ENCODE measurements at places on chromosomes 4 and X.

DNA sequence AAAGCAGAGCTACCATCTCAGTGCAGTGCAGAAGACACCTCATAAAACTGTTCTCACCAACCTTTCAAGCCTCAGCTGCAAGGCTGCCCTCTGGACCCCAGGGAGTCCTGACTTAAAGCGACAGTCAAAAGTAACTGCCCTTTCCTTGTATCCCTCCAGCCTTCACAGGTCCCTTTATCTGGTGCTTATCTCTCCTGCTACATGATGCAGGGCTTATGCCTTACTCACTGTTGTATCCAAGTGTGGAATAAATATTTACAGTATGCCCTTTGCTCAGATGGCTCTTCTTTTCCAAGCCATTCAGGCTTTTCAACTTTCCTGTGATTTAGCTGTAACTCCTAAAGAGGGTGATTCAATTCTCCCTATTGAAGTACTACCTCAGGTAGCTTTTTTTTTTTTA lies 92.6 kb downstream of the KDR start:
- no peak for DNase-seq

DNA sequence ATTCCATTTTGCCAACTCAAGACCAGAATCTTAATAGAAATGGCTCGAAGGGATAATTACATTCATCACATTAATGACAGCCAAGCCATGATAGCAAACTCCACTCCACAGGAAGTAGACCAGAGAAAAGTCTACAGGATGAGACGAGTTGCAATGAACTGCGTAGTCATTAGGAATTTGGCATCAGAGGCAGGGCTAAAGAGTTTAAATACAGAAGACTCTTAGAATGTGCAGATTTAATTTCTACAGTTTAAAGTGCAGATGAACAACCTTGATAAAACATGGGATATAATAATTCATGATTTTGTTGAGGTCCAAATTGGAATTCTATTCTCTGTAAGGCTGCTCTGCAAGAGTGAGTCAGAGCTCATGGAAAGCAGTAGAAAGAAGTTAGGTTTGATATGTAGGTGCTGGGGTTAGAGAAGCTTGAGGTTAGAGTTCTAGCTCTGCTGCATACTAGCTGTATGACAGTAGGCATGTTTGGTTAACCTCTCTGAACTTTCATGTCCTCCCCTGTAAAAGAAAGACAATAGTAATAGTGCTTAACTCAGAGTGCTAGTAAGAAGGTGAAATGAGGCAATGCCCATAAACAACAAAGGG lies 32.2 kb downstream of the LNX1 start:
- DNase-seq, result no peak

DNA sequence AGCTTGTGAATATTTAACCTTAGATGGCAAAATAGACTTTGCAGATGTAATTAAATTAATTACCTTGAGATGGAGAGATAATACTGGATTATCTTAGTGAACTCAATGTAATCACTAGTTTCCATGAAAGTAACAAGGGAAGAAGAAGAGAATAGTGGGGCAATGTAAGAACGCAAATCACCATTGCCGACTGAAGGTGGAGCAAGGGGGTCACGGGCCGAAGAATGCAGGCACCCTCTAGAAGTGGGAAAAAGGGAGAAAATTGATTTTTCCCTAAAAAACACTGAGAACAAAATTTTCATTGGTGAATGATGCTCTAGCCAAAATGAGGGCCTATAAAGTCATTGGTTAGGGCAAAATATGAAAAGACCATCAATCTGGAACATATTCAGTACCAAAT lies 375.6 kb upstream of the EPHA5 start:
- DNase-seq, result no peak

DNA sequence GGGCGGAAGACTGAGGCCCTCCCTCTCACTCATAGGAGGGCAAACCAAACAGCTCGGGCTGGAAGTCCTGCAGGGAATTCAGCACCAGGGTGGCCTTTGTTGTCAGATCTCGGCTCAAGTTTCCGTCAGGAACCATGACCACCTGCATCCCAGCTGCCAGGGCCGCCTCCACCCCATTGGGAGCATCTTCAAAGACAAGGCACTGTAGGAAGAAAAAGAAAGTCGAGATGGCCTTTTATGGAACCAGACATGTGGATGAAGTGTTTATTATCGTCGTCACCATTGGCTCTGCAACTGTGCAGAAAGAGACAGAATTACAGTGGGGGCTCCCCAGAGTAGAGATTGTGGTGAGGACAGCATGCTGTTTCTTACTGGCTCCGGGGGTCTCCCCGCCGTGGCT lies 97.2 kb upstream of the STS start:
- no peak for DNase-seq

GRCh38 chr4:161208564-161208963 lies 955.2 kb downstream of the FSTL5 start:
- no peak for DNase-seq

DNA sequence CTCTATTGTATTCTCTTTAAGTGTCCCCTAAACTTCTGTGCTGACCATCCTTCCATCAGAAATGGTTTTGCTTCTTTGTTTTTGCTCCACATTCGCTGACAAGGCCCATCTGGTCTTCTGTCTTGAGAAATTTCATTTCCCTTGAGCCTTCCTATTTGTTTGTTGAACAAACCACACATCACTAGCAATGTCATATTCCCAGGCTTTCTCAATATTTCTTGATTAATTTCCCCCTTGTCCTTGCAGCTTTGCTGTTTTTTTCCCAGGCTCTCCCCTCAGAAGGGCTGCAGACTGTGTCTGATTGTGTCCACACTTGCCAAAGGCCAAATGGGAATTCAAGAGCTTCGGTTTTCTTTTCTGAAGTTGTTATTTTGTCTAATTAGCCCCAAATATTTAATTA lies 158.9 kb downstream of the MID1IP1 start:
- no peak for DNase-seq

GRCh38 chr4:40317916-40318658 lies 17.0 kb upstream of the CHRNA9 start:
- no peak for DNase-seq

- no peak for DNase-seq
Measured at GRCh38 chr4:32435308-32435707, 1715.1 kb downstream of the PCDH7 start.

- no peak for DNase-seq
Measured at GRCh38 chr4:53147711-53148110, 218.2 kb downstream of the SCFD2 start.

- peak; percentile 90 for DNase-seq
Measured at GRCh38 chrX:13669246-13669737, 16.4 kb downstream of the TCEANC start.

GRCh38 chr4:31126881-31127398 lies 406.8 kb downstream of the PCDH7 start:
- no peak for DNase-seq

DNA sequence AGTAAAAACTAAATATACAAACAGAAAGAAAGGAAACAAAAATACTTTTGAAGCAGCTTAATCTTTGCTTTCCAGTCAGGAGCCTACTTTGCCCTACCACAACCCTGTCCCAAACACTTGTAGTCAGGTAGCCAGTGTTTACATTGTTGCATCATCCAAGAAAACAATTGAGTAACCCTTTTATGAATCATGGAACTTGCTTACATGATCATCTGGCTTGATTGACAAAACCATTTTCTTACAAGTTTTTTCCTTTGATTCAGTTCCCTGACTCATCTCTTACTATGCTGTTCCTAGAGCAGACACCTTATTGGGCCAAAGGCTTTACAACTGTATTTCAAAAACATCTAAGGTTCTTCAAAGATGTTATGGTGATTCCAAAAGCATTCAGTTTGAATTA lies 740.1 kb downstream of the KLHL13 start:
- DNase-seq, result no peak

- DNase-seq, result no peak
Measured at GRCh38 chrX:30938295-30938694, 49.2 kb upstream of the TAB3 start.

GRCh38 chr4:115723621-115724020 lies 610.2 kb upstream of the NDST4 start:
- DNase-seq, result no peak

- no peak for DNase-seq
Measured at GRCh38 chr4:173146456-173146855, 22.2 kb upstream of the GALNT7 start.

DNA sequence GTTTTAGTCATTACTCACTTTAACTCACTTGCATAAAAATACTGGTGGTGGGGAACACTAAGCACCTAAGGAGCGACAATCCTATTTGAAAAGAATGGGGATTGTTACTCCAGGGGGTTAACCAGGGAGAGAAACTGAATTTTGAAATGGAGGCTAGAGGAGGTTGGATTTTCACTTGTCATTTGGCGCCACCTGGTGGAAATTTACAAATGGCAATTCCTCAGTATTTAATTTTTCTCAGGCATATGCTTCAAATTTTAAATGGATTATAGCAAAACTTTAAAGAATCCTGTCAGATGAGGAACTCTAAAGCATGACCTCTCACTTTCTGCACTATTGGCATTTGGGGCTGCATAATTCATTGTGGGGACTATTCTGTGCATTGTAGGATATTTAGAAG lies 2.7 kb upstream of the GEMIN8 start:
- DNase-seq, result no peak

DNA sequence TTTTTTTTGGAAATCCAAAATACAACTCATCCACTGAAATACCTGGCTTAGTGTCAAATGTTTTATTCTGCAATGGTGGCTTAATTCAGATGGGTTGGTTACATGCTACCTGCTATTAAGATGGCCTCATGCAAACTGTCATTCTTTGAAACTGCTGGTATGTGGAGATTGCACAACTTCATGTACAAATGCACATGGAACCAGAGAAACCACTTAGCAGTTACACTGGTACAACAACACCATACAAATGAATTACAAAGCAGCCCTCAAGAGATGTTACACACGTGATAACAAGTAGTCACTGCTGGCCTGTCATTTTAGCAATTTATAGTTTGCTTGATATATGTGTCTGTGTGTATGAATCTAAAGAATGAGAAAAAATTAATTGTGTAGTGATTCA lies 84.6 kb upstream of the STS start:
- DNase-seq, result no peak

DNA sequence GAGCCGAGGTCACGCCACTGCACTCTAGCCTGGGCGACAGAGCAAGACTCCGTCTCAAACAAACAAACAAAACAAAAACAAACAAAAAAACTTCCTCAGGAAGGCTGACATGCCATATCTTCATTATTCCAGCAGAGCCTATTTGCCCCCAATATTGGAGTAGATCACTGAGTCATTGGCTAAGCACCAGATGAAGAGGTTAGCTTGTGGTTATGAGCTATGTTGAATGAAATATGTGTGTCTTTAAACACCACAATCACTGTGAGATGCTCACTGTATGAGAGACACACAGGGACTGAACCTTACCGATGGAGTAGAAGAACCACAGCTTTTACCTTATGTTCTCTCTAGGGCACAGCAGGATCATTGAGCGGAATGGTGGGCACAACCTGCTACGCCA lies 122.1 kb upstream of the EOLA2 start:
- no peak for DNase-seq

GRCh38 chr4:29423836-29424721 lies 1296.1 kb upstream of the PCDH7 start:
- peak; percentile 46 for DNase-seq

DNA sequence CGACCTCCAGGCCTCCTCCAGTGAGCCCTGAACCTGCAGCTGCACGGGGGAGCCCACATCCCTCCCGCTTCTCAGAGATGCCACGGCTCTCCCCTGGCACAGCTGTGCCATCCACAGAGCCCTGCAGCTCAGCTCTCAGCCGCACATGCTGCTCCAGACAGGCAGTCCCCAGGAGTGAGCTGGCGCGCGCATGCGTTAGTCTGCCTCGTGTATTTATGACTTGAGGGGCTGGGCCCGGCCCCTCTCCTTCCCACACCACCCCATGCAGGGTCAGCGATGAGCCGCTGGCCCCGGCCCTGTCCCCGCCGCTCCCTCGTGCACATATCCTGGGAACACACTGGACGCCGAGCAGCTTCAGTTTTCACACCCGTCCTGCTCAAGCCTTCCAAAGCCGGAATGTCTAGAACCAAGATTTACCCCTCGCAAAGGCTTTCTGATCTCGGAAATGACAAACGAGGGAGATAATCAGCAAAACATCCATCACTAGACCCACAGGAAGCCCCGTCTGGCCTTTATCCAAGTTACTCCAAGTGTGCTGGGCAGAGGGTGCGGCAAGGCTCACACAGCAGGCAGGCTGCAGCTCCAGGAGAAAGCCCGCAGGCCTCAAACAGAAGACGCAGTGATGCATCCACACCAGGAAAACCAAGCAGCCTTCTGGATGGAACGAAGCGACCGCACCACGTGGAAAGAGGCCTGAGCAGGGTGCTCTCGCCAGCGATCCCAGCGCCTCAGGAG lies 24.3 kb downstream of the GAK start:
- no peak for DNase-seq

Data from BJ (cell line).